Stimulated activated CD8-positive, alpha-beta memory T cell treated with anti-CD3 and anti-CD28 coated beads, Interleukin-4, amount 100 ng/mL, for 1 hour (primary cell): ENCODE measurements at places on chromosomes 2 and 18.

- DNase-seq = no peak
Observed at GRCh38 chr18:45856531-45856930, 31.1 kb downstream of the SIGLEC15 start.

GRCh38 chr2:24272161-24272802 lies 88.1 kb downstream of the ITSN2 start:
- no peak for DNase-seq

DNA sequence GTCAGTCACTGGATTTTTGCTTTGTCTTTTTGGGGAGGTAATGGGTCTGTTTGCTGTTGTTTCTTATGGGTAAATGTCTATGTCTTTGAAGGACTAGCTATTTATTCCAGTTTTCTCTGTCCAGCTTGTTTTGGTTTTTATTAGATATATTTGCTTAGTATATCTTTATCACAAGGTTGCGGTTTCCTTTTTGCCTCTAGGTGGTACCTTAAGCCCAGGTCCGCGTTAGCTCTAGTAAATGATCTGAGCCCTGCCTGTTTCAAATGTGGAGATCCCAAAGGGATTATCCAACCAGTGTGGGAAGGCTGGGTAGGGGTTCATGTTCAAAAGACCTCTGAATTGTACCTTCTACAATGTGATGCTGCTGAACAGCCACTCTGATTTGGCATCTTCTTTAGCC lies 114.5 kb downstream of the MYO3B start:
- no peak for DNase-seq

GRCh38 chr2:149226790-149227189 lies 103.6 kb upstream of the LYPD6 start:
- no peak for DNase-seq

DNA sequence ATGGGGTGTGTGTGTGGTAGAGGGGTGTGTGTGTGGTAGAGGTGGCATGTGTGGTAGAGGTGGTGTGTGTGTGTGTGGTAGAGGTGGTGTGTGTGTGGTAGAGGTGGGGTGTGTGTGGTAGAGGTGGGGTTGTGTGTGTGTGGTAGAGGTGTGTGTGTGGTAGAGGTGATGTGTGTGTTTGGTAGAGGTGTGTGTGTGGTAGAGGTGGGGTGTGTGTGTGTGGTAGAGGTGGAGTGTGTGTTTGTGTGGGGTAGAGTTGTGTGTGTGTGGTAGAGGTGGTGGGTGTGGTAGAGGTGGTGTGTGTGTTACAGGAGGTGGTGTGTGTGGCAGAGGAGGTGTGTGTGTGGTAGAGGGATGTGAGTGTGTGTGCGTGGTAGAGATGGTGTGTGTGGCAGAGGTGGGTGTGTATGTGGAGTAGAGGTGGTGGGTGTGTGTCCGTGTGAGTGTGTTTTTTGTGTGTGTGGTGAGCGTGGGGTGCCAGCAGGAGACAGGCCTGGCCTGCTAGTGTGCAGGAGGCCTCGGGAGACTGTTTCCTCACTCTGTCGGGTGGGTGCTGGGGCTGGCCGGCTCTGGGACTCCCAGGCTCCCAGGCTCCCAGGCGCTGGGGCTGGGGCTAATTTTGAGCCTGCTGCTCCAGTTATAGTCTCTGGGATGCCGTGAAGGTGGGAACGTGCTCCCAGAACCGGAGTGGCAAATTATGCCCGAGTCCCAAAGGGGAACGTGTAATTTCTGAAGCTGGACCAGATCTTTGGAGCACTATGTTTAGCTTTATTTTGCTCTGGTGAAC lies 165.2 kb downstream of the DYSF start:
- no peak for DNase-seq
